Naive thymus-derived CD8-positive, alpha-beta T cell (primary cell): ENCODE measurements at places on chromosomes 13 and 19. TPM values are rescaled to one million over a fixed set of nuclear protein-coding genes. Genes with fewer than 3 reads are reported as not detected.

DNA sequence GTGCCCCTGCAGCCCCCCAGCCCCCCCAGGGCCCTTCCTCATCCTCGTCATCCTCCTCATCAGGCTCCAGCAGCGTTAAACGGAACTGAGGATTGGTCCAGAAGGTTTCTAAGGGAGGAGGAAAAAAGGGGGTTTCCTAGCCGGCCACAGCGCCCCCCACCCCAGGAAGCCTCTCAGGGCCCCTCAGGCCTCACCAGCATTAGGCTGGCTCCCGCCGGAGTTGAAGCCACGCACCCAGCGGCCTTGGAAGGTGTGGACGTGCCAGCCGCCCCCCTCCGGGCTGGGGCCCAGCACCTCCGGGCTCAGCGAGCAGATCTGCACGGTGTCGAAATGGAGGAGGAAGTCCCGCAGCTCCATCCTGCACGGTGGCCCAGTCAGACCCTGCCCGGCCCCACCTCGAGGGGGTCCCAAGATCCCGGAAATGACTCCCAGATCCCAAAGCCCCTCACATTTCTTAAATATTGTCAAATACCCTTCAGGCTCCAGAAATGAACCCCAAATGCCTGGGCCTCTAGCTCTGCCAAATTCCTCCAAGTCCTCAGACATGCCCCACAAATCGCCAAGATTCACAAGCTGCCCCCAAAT lies 6.9 kb downstream of the CAPN12 start:
- H3K27me3 ChIP-seq: no peaks in the 10 kb centered on the region
- peaks cover 45% of the 10 kb centered on the region for H3K4me1 ChIP-seq
- H3K36me3 ChIP-seq: no peaks in the 10 kb centered on the region

ZFP36 gene
- total RNA-seq: 184 TPM

DNA sequence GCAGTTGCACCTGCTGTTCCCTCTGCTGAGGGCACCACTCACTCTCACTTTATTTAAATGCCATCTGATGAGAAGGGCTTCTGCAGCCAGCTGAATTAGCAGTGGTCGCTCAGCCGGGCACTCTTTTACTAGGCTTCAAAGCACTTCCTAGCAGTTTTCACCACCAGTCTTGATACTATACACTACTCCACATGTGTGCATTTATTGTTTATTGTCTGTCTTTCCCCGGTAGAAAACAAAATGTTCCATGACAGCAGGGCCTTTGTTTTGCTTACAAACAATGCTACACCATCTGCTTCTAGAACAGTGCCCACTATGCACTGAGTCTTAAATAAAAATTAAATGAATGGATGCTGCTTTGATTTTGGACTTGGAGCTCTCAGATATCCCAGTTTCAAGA lies 404.9 kb downstream of the FGF14 start:
- no peak overlapping the region for H3K4me3 ChIP-seq
- no peaks in the 10 kb centered on the region for H3K4me1 ChIP-seq
- no peak overlapping the region for H3K27ac ChIP-seq
- DNase-seq: no peak

DNA sequence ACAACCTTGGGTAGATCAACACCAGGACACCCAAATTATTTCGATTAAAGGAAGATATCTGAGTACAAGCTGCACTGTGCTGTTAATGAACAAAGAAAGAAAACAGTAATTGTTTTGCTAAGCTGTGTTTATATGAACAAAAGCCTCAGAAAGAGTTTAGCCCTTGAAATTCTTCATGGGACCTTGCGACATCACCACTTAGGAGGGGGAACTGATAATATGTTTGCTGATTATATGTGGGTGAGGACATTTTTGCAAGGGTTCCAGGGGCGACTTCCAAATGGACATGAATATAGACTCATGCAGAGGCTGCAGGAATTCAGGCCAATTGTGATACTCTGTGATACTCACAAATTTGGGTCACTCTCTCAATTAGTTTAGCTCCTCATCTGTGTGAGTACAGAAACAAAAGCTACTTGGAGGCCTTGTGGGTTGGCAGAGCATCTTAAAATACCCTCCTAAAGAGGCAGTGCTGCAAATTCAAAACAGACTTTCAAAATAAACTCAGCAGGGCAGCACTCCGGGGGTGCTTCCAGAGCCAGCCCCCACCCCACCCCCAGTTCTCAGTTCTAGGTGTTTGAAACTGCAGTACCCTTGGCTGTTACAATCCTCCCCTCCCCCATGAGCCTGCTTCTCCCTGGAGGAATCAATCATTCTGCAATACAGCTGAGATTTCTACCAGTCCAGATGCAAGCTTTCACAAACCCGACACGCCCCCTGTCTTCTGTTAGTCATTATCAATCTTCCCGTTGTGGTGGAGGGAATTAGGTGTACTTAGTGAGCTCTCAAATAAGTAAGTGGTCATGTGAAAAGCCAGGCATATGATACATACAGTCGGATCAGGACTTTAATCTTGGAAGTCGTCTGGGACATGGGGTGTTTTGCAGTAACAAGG lies 97.0 kb upstream of the MBNL2 start:
- H3K36me3 ChIP-seq: no peaks in the 10 kb centered on the region
- H3K4me1 ChIP-seq: no peaks in the 10 kb centered on the region
- DNase-seq: no peak
- H3K27ac ChIP-seq: no peak overlapping the region
- H3K4me3 ChIP-seq: no peak overlapping the region
- H3K27me3 ChIP-seq: peaks cover 26% of the 10 kb centered on the region

HPN gene
- not detected for total RNA-seq

SPTBN4 gene
- 0.47 TPM for total RNA-seq
